Gastroesophageal sphincter (tissue), 4 donors: ENCODE measurements at places on chromosomes 5 and 9. TPM values are rescaled to one million over a fixed set of nuclear protein-coding genes. Genes with fewer than 3 reads are reported as not detected.

GRCh38 chr5:178465228-178465860 lies 124.8 kb downstream of the COL23A1 start:
- H3K4me3 ChIP-seq = no peak overlapping the region
- no peak for ATAC-seq

- H3K4me3 ChIP-seq = no peak overlapping the region
- H3K36me3 ChIP-seq = no peaks in the 10 kb centered on the region
- H3K27ac ChIP-seq = no peak overlapping the region
- H3K27me3 ChIP-seq = peaks cover 83% of the 10 kb centered on the region
- ATAC-seq = no peak
Observed at GRCh38 chr9:136185596-136186366, 19.1 kb downstream of the LHX3 start.

DNA sequence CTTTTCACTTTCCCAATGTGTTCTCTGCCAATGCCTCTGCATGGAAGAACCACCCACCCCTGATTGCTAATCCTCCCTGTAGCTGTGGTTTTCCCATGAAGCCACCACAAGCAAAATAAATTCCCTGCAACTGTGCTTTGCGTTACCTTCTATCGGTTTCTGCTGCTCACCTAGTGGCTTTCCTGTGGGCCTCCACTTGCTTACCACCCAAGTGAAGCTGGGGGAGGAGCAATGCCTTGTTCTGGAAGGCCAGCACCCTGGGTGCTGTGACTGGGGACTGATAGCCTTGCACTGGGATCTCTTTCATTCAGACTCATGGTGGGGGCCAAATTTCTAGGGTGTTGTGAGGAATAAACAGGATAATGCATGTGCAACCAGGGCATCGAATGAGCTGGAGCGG lies 56.3 kb upstream of the GDNF start:
- no peak overlapping the region for H3K4me3 ChIP-seq
- no peaks in the 10 kb centered on the region for H3K27me3 ChIP-seq
- peaks cover 5% of the 10 kb centered on the region for H3K4me1 ChIP-seq
- H3K36me3 ChIP-seq = no peaks in the 10 kb centered on the region
- H3K27ac ChIP-seq = no peak overlapping the region
- ATAC-seq = no peak

DNA sequence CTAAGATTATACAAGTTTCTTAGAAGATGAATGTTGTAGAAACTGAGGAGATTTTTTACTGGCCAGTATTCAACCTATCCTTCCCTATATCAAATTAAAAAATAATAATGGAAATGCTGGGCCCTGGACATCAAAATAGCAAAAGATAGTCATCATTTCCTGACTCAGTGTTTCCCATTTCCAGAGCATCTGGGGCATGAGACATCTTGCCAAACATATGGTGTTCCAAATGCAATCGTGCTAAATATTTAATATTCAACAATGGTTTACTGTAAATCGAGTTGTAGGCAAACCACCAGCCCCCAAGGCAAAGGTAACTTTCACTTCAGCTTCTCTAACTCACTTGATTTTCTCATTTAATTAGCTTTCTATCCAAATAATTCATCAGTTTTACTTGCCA lies 152.9 kb downstream of the FRMD3 start:
- no peak overlapping the region for H3K4me3 ChIP-seq
- no peaks in the 10 kb centered on the region for H3K27me3 ChIP-seq
- H3K36me3 ChIP-seq = no peaks in the 10 kb centered on the region
- ATAC-seq = no peak
- H3K27ac ChIP-seq = no peak overlapping the region

- no peak for ATAC-seq
- H3K4me3 ChIP-seq = no peak overlapping the region
- no peak overlapping the region for H3K27ac ChIP-seq
- H3K36me3 ChIP-seq = no peaks in the 10 kb centered on the region
- H3K4me1 ChIP-seq = no peaks in the 10 kb centered on the region
- H3K27me3 ChIP-seq = no peaks in the 10 kb centered on the region
Observed at GRCh38 chr5:117457656-117458055, 883.0 kb upstream of the SEMA6A start.

- H3K4me3 ChIP-seq = no peak overlapping the region
- H3K27ac ChIP-seq = no peak overlapping the region
- H3K27me3 ChIP-seq = peaks cover 45% of the 10 kb centered on the region
- no peak for ATAC-seq
- no peaks in the 10 kb centered on the region for H3K36me3 ChIP-seq
Observed at GRCh38 chr9:105690742-105691141, 3.6 kb upstream of the TMEM38B start.

Gene AMBP
- total RNA-seq = not detected

Gene RETREG1
- 7.3 TPM for total RNA-seq
